ENCODE measurements at places on chromosomes 7 and 10.

GRCh38 chr10:61097026-61097425 lies 153.0 kb upstream of the RHOBTB1 start:
- DNase-seq: no peak

DNA sequence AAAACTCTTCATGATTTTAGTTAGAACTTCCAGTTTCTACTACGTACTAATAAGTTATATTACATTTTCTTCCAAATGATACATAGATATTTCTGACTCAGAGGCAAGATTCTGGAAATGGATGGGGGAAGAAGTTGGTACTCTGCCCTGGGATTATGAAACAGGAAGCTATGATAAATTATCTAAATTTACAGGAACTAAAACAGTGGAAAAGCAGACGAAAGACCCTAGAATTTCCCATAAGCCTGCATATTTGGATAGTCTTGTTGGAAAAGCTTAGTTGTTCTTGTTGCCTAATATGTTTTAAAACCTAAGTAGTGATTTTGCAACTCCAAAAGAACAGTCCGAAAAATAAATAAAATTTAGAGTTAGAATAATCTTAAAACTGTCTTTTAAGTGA lies 21.8 kb downstream of the CFAP69 start:
- DNase-seq: no peak

DNA sequence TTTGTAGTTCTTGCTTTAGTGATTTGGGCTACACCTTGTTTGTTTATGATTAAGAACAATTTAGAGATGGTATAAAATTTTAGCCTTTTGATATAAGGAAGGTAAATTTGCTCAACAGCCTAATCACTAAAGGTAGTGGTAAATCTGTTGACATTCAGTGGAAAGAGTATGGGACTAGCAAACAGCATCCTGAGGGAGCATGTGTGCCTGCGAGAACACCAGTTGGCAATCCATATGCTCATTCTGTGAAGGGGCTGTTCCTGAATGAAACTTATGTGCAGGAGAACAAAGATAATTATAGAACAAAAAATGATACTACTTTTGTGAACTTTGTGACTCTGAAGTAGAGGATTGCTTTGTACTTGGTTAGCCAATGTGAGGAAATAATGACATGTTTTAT lies 44.0 kb downstream of the CAPZA2 start:
- DNase-seq: no peak

DNA sequence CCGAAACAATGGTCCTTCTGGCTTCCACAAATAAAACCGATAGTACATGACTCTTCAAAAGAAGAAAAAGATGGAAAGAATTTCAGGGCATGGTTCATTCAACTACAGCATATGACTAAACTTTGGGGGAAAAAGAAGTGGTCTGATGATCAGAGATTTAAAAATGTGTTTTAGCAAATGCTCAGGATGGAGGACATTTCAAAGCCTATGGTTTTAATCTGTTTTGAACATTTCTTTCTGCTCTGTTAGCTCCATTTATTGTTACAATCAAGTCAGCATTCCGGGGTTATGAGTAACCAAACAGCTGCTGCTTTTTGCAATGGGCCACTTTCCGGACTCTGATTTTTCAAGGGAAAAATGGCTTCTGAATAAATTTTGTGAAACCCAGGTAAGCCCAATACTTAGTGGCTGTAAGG lies 142.4 kb downstream of the CUBN start:
- no peak for DNase-seq

- DNase-seq: no peak
Measured at GRCh38 chr7:79782256-79782655, 328.8 kb upstream of the MAGI2 start.

Data from coronary artery (tissue), 2 donors.